ENCODE measurements at places on chromosomes 13 and 19.

DNA sequence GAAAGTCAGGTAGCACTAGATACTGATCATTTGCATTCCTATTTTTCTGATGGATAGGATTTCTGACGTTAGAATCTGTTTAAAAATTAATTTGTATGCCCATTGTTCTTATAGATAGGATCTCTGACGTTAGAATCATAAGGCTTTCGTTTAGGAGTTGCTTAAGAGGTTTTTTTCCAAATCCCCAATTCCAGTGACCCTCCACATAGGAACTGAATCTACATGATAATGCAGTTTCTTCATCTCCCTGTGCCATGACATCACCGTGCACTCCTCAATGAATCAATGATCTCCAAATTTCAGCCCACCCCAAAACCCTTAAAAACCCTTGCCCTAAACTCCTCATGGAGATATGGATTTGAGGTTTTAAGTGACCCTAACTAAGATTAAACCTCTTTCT, 87.2 kb downstream of the RXFP2 start:
- DNase-seq, result no peak

DNA sequence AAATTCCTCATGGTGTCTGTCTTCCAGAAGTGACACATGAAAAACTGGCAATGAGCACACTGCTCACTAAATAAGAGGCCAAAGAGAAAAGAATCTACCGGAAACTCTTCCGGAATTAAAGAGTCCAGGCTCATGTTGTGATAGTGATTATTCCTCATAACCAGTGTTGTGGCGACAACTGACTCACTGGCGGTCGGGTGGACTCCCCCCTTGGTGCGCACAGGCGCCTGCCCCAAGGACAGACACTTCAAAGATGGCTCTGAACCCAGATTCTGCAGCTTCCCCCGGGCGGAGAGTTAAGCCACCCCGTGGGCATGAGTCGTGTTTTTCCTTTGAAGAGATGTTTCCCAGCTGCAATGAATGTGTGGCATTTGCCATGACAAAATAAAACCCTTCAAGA, 10.3 kb downstream of the IL17D start:
- DNase-seq, result no peak

- no peak for DNase-seq
Measured at GRCh38 chr19:38676878-38677646, 29.6 kb downstream of the ACTN4 start.

- no peak for DNase-seq
Measured at GRCh38 chr19:57010541-57010940, 109.2 kb upstream of the USP29 start.

GRCh38 chr13:103812971-103813370, 746.8 kb upstream of the SLC10A2 start:
- DNase-seq, result no peak

- no peak for DNase-seq
Measured at GRCh38 chr13:23571431-23571830, 1.2 kb downstream of the TNFRSF19 start.

- peak; percentile 64 for DNase-seq
Measured at GRCh38 chr19:18469069-18469846, 31.3 kb upstream of the ISYNA1 start.

DNA sequence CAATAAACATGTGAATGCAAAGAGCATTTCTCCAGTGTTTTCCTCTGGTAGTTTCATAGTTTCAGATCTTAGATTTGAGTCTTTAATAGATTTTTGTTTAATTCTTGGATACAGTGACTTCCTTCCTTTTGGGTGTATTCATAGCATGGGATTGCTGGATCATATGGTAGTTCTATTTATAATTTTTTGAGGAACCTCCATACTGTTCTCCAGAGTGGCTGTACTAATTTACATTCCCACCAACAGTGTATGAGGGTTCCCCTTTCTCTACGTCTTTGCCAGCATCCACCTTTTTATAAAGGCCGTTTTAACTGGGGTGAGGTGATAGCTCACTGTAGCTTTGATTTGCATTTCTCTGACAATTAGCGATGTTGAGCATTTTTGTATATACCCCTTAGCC, 9.3 kb upstream of the CALM3 start:
- no peak for DNase-seq

DNA sequence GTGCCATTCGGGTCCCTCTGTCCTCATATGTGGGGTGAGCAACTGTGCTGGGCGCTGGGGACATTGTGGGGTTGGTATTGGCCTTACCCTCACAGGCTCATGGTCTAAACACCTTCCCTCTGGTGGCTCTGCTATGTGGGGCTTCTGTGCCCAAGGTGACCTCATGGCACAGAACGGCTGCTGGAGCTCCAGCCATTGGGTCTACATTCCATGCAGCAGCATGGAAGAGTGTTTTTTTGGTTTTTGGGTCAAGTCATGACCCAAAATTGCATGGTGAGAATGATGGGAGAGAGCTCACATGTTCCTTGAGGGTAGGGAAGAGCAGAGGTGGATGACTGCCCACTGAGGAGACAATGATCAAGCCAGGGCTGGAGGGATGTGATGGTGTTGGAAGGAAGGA, 17.2 kb downstream of the PGLS start:
- no peak for DNase-seq

DNA sequence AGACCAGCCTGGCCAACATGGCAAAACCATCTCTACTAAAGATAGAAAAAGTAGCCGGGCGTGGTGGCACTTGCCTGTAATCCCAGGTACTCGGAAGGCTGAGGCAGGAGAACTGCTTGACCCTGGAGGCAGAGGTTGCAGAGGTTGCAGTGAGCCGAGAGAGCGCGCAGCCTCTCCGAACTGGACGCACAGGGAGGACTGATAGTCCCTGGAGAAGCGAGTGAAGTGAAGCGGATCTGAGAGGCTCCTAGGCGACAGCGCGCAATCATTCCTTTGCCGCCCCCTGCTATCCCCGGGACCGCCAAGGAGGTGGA, 233 bp downstream of the ZNF561 start:
- DNase-seq, result no peak

- DNase-seq, result peak; percentile 20
Measured at GRCh38 chr19:3653865-3654513, 27.4 kb upstream of the CACTIN start.

DNA sequence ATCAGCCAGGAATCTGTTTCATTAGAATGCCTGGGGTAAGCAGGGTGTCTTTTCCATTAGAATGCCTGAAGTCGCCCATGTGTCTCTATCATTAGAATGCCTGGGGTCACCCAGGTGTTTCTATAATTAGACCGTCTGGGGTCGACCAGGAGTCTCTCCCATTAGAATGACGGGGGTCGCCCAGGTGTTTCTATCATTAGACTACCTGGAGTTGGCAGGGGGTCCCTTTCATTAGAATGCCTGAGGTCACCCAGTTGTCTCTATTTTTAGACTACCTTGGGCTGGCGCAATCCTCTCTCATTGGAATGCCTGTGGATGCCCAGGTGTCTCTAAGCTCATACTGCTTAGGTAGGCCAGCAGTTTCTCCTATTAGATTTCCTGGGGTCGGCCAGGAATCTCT, 1447.6 kb downstream of the UQCRFS1 start:
- DNase-seq, result no peak

DNA sequence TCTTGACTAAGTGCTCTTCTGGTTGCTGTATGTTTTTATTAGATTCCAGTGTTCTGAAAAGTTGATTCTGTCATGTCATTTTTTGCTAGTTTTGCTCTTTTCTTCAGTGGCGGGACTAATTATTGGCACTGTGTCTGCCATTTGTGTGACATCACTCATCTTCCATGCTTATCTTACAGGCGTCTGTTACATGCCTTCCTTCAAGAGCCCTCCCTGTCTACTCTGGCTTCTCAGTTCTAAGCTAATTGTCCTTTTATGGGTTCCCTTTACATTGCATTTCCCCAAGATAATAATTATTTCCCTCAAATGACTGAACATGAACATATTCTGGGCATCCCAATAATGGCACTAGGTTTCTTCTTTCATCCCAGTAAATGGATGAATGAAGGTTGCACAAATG, 459.1 kb downstream of the DCT start:
- no peak for DNase-seq

GRCh38 chr13:49697468-49697867, 6.2 kb upstream of the EBPL start:
- DNase-seq, result no peak

- DNase-seq, result no peak
Measured at GRCh38 chr19:7734220-7735203, 2.6 kb upstream of the CLEC4G start.

- DNase-seq, result peak; percentile 47
Measured at GRCh38 chr19:14434543-14435319, 1.6 kb downstream of the PKN1 start.

GRCh38 chr13:102626928-102627327, 30.1 kb downstream of the TPP2 start:
- DNase-seq, result no peak

DNA sequence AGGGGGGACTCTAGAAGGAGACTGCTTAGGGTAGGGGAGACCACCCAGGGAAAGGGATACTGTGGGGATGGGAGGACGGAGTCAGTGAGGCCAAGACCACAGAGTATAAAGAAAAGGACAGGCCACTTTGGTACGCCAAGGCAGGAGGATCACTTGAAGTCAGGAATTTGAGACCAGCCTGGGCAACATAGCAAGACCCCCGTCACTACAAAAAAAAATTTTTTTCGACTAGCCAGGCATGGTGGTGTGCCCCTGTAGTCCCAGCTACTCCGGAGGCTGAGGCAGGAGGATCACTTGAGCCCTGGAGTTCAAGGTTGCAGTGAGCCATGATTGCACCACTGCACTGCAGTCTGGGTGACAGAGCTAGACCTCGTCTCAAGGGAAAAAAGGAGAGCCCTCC, 6.6 kb downstream of the IFNL3 start:
- DNase-seq, result no peak

- no peak for DNase-seq
Measured at GRCh38 chr13:50654331-50654730, 189.2 kb downstream of the DLEU7 start.

GRCh38 chr13:110015253-110015652, 228.9 kb upstream of the IRS2 start:
- DNase-seq, result no peak

- DNase-seq, result no peak
Measured at GRCh38 chr13:50320271-50320862, 305.1 kb downstream of the KCNRG start.

GRCh38 chr19:13036366-13036976, 41.2 kb downstream of the NFIX start:
- DNase-seq, result no peak

DNA sequence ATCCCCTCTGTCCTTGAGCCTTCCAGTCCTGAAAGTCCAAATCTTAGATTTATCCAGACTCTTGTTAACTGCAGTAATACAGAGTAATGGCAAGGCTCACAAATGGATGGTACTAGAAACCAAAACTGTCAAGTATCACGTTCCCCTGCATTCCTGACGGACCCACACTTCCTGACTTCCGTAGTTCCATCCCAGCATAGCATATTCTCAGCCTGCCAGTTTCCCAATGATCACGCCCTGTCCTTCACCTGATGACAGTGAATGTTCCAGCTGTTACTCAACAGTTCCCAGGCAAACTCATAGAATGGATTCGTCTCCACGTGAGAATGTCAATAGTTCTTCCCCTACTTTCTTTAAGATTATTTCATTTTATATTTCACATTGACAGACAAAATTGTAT, 33.6 kb downstream of the SLC7A1 start:
- no peak for DNase-seq

- no peak for DNase-seq
Measured at GRCh38 chr13:97283888-97284287, 61.8 kb downstream of the MBNL2 start.

DNA sequence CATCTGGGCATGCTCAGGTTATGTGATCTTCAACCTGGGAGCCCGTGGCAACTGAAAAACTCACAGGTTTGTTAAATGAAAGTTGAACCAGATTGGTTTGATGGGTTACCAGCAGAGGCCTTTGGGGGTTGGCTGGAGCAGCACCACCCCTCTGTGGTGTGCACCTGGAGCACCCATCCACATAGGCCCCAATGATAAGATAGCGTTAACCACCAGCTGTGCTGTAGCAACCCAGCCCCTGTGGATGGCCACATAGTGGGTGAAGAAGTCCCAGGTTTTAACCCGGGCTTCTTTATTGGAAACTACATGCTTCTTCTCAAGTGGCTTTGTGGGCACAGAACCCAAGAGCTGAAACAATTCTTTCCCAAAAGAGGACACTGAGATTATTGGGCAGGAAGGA, 22.6 kb upstream of the MTIF3 start:
- no peak for DNase-seq

- DNase-seq, result no peak
Measured at GRCh38 chr13:62432906-62433305, 1017.3 kb upstream of the PCDH20 start.

Measured in stimulated activated CD4-positive, alpha-beta T cell treated with anti-CD3 and anti-CD28 coated beads, Interleukin-4, amount 100 ng/mL, for 1 hour (primary cell).